Activated naive CD8-positive, alpha-beta T cell treated with anti-CD3 and anti-CD28 coated beads for 36 hours (primary cell): ENCODE measurements at places on chromosomes 4 and X.
A peak's percentile ranks its signal among the peaks of the same experiment; 100 is the strongest.

GRCh38 chr4:182206916-182207315, 36.3 kb upstream of the TENM3 start:
- H3K4me1 ChIP-seq: no peaks in the 10 kb centered on the region
- no peak overlapping the region for H3K27ac ChIP-seq
- no peak for DNase-seq

DNA sequence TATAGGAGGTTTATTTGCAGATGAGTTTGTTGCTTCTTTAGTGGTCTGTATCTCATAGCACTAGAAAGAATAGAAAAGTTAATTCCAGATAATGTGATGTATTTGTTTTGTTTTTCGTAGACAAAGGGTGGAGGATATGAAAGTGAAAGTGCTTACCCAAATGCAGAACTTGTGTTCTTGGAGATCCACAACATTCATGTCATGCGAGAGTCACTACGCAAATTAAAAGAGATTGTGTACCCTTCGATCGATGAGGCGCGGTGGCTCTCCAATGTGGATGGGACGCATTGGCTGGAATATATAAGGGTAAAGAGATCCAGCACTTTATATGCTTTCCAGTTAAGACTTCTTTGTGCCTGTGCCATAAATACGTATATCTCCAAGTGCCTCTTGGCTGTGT, 43.3 kb downstream of the MTMR1 start:
- H3K4me3 ChIP-seq: no peak overlapping the region
- H3K27ac ChIP-seq: peak overlapping the region; percentile 75
- H3K4me1 ChIP-seq: peaks cover 16% of the 10 kb centered on the region
- peaks cover 15% of the 10 kb centered on the region for H3K36me3 ChIP-seq

DNA sequence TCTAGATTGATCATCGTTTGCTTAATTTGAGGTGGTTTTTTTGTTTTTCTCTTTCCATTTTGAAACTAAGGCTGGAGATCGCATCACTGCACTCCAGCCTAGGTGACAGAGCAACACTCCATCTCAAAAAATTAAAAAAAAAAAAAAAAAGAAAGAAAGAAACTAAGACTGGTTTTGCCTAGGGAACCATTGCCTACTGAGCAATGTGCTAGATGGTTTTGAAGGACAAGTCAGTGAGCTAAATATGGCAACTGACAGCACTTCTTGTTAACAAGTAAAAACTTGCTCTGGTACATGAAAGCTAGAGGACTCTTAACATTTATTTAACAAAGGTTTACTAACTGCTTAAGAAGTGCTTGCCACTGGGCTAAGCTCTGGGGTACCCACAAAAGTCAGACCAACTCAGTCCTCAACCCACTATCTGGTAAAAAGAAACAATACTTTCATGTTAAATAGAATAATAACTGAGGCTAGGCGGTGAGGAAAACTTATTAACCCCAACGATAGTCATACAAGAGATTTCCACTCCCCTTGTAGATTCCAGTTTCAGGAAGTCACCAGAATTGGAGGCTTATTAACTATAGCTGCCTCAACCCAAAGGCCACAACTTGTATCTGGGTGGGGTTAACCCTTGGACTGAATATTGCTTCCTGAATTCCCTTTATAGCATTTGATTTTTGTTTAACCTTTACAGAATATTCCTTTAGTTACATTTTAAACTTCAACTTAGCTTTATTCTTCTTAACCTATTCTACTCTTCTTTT, 111.6 kb downstream of the FRYL start:
- peaks cover 24% of the 10 kb centered on the region for H3K4me1 ChIP-seq
- H3K27ac ChIP-seq: no peak overlapping the region
- H3K27me3 ChIP-seq: no peaks in the 10 kb centered on the region
- peaks cover 20% of the 10 kb centered on the region for H3K36me3 ChIP-seq
- no peak overlapping the region for H3K4me3 ChIP-seq
- no peak for DNase-seq

GRCh38 chr4:152392079-152392478, 143.8 kb downstream of the FBXW7 start:
- H3K4me3 ChIP-seq: no peak overlapping the region
- H3K27ac ChIP-seq: no peak overlapping the region
- H3K27me3 ChIP-seq: no peaks in the 10 kb centered on the region
- H3K4me1 ChIP-seq: peaks cover 29% of the 10 kb centered on the region
- H3K36me3 ChIP-seq: peaks cover 22% of the 10 kb centered on the region

- H3K36me3 ChIP-seq: peaks cover 3% of the 10 kb centered on the region
- DNase-seq: no peak
- peaks cover 28% of the 10 kb centered on the region for H3K4me1 ChIP-seq
- H3K27me3 ChIP-seq: no peaks in the 10 kb centered on the region
Observed at GRCh38 chr4:153420361-153420760, 45.8 kb upstream of the TMEM131L start.

DNA sequence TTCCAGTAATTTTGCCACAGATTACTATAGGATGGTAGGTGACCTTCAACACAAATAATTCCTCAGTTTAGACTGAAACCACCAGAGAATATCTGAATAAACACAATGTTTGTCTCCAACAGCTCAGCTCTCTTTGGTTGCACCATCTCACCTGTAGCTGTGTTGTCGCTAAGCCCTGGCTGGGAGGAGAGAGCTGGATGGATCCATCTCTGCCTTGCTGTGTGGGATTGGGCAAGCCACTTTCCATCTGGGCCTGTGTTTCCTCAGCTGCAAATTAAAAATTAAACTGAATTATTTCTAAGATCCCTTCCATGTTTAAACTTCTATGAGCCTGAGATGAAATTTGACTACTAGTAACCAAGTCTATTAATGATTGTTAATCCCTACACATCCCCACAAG, 310.2 kb downstream of the FBXW7 start:
- peaks cover 1% of the 10 kb centered on the region for H3K4me1 ChIP-seq
- H3K27ac ChIP-seq: no peak overlapping the region
- peaks cover 2% of the 10 kb centered on the region for H3K36me3 ChIP-seq
- no peaks in the 10 kb centered on the region for H3K27me3 ChIP-seq

DNA sequence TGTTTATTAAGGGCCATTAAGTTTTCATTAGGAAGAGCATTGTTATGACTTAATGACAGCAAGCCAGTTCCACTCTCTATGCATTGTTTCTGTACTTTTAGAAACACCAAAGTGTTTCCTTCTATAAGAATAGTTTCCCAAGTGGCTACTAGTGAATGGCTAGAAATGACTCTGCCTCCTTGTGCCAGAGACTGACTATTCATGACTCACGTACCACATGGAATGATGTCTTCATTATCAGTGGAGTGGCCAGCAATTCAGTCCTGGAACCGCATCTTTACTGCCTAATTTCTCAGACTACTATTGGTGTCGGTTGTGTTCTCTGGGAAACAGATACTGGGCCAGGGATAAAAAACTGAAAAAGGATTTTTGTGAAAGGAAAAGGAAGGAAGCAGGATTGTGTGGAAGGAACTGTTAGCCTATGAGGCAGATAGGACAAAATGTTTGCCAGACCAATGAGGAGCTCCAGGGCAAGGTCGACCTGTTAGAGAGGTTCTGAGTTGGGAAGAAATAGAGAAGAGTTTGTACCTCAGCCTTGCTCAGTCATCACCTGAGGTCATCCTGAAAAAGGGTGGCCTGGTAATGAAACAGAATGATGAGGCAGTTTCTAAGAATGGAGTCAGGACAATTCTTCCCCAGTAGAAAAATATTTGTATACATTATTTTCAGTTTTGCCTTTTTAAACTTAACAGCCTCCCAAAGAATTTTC, 218.6 kb downstream of the SPCS3 start:
- H3K27me3 ChIP-seq: no peaks in the 10 kb centered on the region
- no peak overlapping the region for H3K27ac ChIP-seq
- no peaks in the 10 kb centered on the region for H3K36me3 ChIP-seq
- no peak overlapping the region for H3K4me3 ChIP-seq

- no peaks in the 10 kb centered on the region for H3K36me3 ChIP-seq
- no peak for DNase-seq
- H3K27me3 ChIP-seq: peaks cover 22% of the 10 kb centered on the region
- H3K4me1 ChIP-seq: no peaks in the 10 kb centered on the region
- H3K4me3 ChIP-seq: no peak overlapping the region
Observed at GRCh38 chr4:158610790-158611189, 60.9 kb downstream of the C4orf46 start.

DNA sequence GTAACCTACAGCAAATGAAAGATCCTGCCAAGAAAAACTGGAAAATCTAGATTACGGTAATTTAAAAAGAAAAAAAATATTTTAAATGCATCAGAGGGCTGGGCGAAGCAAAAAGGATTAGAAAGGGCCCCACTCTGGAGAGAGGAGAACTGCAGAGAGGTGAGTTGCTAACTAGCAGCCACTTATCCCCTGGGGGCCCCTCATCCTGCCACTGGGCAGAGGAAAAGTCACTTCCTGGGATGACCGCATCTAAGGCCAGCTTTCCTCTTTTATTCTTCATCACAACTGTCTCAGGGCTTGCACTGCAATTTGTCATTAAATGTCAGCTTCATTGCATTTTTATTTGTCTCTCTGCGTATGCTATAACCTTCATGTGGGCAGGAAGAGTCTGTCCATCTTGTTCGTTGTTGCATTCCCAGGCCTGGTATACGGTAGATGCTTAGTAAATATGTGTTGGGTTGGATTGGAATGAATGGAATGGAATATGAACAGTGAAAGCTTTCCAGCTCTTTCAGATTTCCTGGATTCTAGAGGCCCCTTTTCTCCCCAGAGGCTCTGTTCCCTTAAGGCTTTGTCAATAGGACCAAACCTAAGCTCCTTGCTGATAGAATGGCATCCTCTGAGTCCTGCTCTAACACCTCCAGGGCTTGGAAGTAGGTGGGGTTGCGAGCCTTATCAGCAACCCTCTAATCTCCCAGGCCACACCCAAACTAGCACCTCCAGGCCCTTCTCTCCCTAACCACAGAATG, 58.9 kb downstream of the TLR10 start:
- no peaks in the 10 kb centered on the region for H3K36me3 ChIP-seq
- no peak for DNase-seq
- H3K4me1 ChIP-seq: peaks cover 4% of the 10 kb centered on the region
- no peak overlapping the region for H3K27ac ChIP-seq
- no peak overlapping the region for H3K4me3 ChIP-seq
- H3K27me3 ChIP-seq: no peaks in the 10 kb centered on the region

DNA sequence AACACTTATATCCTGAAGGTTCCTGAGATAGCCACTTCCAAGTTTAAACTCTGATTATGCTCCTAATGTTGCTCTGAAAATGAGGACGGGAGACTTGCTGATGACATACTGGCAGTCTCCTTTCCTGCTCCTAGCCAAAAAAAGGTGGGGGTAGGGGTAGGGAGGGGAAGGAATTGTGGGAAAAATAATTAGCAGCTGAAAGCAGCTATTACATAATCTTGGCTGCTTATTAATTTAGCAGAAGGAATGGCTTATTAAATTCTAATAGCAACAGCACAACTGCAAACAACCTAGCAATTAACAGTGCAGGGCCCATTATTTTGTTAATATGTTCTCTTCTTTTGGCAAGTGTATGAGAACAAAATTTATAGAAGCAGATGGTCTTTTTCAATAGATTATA, 2.0 kb upstream of the AP1S2 start:
- peak overlapping the region; percentile 45 for H3K27ac ChIP-seq
- peak overlapping the region; percentile 34 for H3K4me3 ChIP-seq
- no peak for DNase-seq
- H3K27me3 ChIP-seq: no peaks in the 10 kb centered on the region
- peaks cover 8% of the 10 kb centered on the region for H3K4me1 ChIP-seq
- peaks cover 4% of the 10 kb centered on the region for H3K36me3 ChIP-seq

GRCh38 chr4:41009411-41009810, 204.9 kb downstream of the APBB2 start:
- no peaks in the 10 kb centered on the region for H3K36me3 ChIP-seq

DNA sequence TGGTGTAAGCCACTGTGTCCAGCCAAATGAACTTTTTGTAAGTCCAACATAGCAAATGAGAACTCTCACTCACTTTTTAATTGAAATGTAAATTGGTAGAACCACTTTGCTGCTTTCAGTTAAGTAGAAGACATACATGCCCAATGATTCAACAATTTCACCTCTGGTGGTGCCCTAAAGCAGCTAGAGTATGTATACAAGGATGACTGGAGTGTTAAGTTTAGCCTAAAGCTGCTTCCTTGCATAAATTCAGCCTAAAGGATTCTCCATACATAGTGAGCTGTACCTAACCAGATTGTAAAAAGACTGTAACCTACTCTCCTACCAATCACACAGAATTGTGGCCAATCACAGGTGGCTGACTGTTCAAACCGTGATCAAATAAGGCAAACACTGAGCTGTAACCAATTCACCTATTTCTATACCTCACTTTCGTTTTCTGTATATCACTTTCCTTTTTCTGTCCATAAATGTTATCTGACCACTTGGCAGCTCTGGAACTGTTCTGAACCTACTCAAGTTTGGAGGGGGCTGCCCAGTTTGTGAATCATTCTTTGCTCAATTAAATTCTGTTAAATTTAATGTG, 39.9 kb downstream of the PDS5A start:
- DNase-seq: no peak
- peak overlapping the region; percentile 72 for H3K27ac ChIP-seq
- H3K4me1 ChIP-seq: peaks cover 61% of the 10 kb centered on the region
- no peaks in the 10 kb centered on the region for H3K27me3 ChIP-seq
